ENCODE measurements at places on chromosomes 1 and 21.

GRCh38 chr21:40923407-40923806 is 76.4 kb upstream of the DSCAM start:
- DNase-seq, result no peak

- DNase-seq, result no peak
These were observed 71.2 kb upstream of the NRIP1 start for GRCh38 chr21:15135867-15136629.

DNA sequence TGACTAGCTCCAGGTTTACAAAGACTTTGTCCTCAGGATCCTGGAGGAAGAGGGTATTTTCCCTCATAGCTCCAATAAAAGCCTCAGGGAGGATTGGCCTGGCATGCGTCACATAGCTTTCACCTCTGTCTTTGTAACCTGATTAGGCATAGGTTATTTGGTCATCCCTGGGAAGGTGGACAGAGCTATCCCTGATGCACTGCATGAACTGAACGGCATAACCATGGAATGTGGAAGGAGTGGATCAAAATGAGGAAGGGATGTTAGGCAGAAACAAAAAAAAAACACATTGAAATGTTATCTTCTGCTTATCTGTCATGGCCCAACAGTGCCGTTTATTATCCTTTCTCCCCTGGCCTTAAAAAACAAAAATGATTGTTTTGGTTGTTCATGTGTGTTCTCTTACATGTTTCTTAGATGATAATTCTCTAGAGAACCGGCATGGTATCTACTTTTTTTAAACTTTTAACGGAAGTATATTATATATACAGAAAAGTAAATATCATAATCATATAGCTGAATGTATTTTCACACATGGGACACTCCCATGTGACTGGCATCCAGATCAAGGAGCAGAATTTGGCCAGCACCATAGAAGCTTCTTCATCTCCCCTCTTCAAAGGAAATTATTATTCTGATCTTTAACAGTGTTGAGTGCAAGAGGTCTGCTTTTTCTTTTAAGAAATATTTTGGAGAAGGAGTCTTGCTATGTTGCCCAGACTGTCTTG is 85.3 kb downstream of the RPS6KC1 start:
- DNase-seq, result no peak

DNA sequence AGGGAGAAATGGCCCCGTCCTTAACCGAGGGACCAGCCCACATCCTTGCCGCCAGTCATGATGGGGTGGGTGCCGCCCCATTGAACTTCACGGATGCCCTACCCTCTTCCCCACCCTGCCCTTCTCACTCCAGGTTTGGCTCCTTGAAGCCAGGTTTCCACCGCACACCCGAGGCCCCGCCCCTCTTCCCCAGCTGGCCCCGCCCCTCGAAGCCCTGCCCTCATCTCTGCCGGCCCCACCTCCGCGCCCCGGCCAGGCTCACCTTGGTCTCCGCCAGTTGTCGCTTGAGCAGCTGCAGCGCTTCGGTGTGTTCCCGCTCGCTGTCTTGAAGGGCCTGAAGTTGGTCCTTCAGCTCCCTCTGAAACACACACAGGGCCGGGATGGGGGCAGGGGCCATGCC is 16.6 kb downstream of the TRIM62 start:
- no peak for DNase-seq

- DNase-seq, result no peak
These were observed 125.3 kb downstream of the LTN1 start for GRCh38 chr21:28867401-28867800.

DNA sequence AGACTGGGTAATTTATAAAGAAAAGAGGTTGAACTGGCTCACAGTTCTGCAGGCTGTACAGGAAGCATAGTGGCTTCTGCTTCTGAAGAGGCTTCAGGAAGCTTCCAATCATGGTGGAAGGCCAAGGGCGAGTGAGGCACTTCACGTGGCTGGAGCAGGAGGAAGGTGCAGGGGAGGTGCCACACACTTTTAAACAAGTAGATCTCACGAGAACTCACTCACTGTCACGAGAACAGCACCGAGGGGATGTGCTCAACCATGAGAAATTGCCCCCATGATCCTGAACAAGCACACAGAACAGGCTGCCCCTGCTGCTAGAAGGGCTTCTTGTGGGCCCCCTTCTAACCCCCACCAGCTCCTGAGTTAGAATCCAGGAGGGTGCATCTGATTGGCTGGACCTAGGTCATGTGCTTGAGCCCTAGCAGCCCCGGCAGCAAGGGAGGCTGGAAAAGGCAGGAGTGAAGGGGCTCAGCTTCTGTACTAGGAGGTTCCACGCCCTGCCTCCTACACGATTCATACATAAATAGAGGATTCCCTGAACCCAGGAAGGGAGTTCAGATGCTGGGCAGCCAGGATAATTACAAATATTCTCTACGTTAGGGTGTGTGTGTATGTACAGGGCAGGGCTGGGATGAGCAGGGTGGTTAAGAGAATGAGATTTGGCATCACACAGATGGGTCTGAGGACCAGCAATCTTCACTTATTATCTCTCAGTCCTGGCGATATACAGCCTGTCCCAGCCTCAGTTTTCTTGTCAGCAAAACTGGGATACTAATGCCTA is 72.8 kb upstream of the ATP5PO start:
- DNase-seq, result no peak

GRCh38 chr1:51070011-51070410 is 32.0 kb upstream of the C1orf185 start:
- DNase-seq, result no peak

DNA sequence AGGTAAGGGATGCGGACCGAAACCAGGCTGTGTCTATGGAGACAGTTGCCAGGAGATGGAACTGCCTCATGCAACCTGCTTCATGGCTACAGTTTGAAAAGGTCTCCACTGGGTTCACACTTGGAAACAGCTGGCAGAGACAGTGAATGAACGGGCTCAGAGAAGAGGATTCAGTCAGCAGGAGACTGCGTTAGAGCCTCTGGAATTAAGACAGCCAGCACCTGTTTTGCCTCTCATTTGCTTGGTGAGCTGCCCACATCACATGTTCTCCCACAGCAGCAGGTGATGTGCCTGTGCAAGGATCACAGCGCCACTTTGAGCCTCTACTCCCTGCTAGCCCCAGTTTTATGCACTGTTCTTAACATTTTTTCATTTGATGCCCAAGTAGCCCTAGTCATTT is 321.0 kb downstream of the PLPP3 start:
- no peak for DNase-seq

DNA sequence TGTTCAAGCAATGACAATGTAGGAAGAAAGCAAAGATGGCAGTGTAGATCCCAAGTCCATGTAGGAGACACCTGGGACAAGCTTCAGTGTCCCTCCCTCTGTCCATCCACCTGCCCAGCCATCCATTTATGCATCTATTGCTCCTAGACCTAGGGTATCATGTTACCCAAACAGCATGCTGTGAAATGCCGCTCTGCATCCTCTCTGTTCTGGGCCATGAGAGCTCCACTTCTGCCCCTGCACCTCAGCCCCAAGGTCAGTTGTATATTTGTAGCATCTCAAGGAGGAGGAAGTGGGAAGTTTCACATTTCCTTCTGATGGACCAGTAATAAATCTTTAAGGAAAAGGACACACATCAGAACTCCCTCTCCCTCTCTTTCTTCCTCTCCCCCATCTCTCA is 27.9 kb upstream of the TSPEAR start:
- DNase-seq, result no peak

DNA sequence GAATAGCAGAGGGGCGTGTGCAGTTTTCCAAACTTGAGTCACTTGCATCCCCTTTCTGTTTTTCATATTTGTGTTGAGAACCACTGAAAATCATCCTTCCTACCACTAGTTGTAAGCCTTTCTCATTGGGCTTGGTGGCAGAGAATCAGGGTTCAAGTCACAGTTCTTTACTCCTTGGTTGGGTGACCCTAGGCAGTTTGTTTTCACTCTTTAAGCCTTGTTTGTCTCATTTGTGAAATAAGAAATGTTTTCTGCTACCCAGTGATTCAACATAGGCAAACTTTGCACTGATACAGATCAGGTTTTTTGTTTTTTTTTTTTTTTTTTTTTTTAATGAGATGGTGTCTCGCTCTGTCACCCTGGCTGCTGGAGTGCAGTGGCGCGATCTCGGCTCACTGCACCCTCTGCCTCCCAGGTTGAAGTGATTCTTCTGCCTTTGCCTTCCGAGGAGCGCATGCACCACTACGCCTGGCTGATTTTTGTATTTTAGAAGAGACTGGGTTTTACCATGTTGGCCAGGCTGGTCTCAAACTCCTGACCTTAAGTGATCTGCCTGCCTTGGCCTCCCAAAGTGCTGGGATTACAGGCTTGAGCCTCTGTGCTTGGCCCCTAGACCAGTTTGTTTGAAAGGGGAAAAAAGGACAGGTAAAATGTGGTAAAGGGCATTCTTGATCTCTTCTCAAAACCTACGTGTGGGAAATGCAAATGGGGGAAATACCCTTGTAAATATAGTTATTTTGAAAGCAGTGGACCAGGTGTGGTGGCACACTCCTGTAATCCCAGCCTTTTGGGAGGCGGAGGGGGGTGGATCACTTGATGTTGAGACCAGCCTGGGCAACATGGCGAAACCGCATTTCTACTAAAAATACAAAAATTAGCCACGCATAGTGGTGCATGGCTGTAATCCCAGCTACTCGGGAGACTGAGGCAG is 3.2 kb downstream of the CLIC4 start:
- no peak for DNase-seq

- no peak for DNase-seq
These were observed 44.3 kb upstream of the TMPRSS2 start for GRCh38 chr21:41552254-41552653.

GRCh38 chr1:28326515-28326914 is 2.3 kb upstream of the MED18 start:
- DNase-seq, result no peak

DNA sequence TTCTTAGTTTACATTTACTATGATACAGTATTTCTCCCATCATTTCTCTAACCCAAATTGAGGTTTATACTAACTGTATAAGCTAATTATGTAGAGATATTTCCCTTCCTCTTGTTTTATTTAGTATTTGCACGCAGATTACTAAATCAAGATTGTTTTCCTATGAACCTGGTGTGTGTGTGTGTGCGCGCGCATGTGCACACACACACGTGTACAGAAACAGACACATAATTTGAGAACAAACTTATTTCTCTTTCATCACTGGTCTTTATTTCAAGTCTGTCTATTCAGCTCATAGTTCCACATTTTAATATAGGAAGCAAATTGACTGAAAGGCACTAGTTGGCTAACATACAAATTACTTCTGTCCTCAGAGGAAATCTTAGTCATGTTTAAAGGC is 19.7 kb upstream of the COL24A1 start:
- DNase-seq, result no peak

DNA sequence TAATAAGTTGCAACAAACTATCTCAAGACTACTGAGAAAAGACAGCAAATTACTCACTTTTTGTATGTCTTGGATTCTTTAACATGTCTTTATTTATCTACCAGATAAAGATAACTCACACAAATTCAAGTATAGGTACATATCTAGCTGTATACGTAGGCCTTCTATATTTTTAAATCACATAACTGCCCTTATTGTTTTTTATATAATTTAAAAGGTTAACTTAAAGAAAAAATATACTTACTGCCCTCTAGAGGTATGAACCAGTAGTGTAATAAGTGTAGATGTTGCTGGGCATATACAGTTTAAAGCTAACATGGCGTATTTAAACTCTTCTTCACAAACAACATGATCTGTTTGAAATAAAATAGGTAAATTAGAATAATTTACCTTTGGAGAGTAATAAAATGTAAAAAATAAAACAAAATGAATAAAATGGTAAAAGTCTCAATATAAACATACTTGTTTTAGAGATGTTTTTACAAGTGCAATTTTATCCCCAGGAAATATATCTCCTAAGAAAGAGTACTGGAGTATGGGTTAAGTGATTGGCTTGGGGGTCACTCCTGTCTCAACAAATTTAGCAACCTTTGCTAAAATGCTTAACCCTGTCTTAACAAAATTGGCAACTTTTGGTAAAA is 235.2 kb downstream of the KCNT2 start:
- DNase-seq, result no peak

DNA sequence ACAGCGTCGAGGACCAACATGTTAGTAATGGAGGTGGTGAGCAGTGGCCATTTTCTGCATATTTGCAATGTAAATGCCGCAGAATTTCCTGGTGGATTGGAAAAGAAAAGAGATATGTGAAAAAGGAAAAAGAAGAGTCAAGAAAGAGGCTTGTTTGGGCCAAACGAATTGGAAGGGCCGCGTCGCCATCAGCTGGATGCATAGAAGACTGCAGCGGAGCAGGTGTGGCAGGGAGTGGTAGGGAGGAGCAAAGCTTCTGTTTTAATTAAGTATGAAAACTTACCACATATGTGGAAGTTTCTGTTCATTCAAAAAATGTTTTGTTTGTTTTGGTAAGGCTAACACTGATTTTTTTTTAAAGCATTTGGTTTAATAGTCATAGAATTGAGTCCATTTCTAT is 690.7 kb downstream of the NCAM2 start:
- no peak for DNase-seq

DNA sequence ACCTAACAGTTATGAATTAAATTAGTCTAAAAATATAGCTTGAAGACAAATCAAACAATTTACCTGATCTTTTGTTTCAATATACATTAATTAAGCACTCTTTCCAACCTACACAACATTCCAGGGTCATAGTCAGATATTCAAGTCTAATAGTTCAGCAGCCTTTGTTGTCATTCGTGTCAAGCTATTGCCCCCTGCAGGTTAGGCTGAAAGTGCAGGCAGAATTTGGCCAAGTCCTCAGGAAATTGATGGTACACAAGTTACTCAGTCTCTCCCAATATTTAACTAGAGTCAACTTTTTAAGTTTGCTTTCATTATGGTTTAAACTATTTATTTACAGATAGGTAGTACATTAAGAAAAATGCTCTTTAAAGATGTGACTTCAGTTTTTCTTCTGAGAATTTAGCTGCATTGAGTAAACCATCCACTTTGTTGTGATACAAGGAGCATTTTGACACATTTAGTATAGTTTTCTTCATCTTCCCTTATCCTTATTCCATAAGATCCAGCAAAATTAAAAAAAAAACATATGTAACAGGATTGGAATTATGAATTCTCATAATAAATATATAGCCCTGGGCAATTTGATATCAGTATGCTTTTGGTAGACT is 130.3 kb upstream of the DPYD start:
- DNase-seq, result peak; percentile 63

DNA sequence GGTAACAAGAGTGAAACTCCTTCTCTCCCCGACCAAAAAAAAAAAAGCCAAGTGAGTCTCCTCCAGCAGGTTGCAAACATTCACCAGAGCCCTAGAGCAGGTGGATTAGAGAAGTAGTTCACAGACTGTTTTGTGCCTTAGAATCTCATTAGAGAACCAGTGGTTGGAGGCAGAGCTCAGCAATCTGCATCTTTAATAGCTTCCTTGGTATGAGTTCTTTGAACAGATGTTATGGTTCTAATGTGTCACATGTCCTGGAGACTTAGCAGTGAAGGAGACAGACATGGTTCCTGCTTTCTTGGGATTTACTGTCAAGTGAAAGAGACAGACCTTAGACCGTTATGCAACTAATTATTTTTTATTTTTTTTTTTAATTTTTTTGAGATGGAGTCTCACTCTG is 26.8 kb downstream of the SESN2 start:
- no peak for DNase-seq

DNA sequence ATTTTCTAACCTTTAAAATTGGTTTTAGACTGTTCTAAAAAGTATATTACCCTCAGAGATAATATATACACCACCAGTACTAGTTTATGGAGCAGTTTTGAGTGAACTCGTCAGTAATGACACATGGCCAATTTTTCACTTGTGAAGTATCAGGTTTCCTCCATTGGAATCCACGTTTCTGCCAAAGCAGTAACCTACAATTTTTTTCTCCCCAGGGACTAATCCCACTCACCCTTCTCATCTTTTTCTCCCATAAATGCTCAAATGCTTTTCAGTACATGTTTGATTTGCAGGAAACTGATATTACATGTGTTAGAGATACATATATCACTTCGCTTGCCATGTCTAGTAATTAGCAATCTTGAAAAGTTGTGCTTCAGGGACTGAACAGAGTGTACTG is 94.1 kb downstream of the COL24A1 start:
- DNase-seq, result no peak
